Stimulated activated CD8-positive, alpha-beta memory T cell treated with anti-CD3 and anti-CD28 coated beads, Interleukin-7, amount 100 ng/mL, for 48 hours (primary cell): ENCODE measurements at places on chromosomes 12 and 14.
A peak's percentile ranks its signal among the peaks of the same experiment; 100 is the strongest.

DNA sequence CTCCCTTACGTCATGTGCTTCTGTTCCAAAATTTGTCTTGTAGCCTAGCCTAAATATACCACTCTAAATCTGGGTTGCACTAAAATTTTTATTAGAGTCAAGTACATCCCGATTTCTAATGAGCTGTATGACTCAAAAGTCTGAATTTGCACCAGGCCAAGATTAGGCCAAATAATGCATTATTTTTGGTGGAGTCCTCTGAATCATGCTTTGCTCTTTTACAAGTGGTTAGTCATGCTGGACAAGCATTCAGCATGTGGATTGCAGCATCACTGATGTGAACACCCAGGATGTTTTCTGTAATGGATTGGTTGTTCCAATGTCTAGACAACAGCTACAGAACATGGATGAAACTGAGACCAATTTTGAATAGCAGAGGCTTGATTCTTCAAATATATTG lies 23.7 kb downstream of the HEBP1 start:
- no peak for DNase-seq

- no peak for DNase-seq
Measured at GRCh38 chr12:85260896-85261295, 19.1 kb upstream of the ALX1 start.

DNA sequence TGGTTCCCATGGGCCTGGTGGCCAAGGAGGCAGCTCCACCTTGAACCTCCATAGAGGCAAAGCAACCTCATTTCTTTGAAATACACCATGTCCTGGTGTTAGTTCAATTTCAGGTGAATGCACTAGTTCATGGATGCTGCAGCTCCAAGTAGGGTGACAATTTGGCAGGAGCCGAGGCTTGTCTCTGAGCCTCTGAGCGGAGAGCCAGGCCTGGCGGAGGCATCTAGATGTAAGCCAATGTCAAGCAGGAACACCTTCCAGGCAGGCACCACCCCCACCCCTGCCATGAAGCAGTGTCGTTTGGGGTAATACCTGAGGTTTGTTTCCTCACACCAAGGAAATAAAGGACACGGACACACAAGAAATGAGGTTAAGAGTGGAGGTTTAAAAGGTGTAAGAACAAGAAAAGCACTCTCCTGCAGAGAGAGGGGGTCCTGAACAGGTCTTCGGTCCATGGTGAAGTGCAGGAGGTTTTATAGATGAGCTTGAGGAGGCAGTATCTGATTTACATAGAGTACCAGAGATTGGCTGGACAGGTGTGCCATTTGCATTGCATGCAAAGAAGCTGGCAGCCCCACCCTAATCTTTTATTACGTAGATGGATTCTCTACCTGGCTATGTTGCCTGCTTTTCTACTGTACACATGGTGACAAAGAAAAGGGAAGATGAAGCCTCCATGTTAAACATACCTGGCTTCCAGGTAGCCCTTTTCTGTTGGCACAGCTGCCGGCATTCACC lies 60.3 kb downstream of the RIN3 start:
- DNase-seq = no peak

DNA sequence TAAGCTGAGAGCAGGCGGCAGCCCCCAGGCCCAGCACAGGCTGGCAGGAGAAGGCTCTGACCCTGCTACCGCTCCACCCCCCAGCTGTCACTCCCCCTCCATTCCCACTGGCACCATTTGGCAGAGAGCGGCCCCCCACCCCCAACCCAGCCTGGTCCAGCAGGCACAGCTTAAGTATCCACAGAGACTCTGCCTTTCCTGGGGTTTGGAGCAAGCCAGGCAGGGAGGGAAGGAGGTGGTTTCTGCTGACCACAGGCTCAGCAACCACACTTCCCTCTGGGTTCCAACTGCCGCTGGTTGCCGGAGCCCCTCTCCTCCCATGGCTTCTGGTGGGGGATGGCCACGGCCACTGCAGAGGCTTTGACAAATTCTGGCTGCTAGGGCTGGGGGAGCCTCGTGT lies 30.5 kb upstream of the CCND2 start:
- no peak for DNase-seq

DNA sequence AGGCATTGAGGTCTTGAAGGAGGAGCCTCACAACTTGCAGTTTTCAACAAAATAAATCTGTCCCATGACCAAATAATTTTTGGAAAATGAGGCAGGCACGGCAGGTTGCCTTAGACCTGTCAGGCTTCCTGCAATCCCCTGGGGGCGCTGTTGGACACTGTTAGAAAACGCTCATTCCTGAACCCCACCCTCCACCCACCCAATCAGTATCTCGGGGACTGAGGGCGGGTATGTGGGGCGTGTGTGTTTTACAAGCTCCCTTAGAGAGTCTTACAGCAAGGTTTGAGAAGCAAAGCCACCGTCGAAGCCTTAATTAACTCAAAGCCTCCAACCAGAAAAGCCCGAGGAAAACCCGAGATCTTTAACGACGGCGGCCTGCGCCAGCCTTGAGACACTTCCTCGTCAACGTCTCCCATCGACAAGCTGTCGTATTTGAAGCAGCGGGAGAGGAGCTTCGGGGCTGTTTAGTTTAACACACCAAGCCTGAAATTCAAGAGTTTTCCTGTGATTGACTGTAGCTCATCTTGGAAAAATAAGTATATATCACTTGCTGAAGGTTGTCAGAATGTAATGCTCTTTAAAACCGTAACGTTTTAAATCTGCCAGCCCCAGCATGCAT lies 123.0 kb downstream of the GLT1D1 start:
- no peak for DNase-seq

GRCh38 chr14:77004711-77005460 lies 23.6 kb downstream of the IRF2BPL start:
- DNase-seq = no peak

- DNase-seq = no peak
Measured at GRCh38 chr12:8948701-8949341, 624 bp downstream of the M6PR start.

DNA sequence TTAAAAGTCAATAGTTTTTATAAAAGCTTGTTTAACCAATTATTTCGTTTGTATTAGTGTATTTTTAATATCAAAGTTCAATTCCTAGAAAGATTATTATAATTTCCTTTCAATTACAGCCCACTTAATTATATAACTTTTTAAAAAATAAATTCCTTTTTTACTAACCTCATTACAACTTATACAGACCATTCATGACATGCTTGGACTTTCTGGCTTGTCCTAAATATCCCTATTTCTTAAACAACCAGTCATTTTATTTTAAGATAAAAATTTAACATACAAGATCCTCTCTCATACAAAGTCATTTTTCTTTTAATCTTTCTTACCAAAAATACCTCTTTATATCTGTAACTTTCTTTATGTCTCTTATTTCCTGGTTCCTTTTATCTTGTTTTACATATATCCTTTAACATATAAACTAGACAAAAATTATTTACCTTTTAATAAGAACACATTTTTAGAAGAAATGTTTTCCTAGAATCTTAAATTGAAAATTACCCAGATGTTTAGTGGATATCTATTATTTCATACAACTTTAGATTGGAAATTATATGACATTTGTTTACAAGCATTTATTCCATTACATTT lies 10.4 kb upstream of the TMEM263 start:
- DNase-seq = no peak

- DNase-seq = no peak
Measured at GRCh38 chr14:97543221-97543620, 746.0 kb downstream of the VRK1 start.

GRCh38 chr14:105448706-105449111 lies 25.9 kb upstream of the CRIP2 start:
- DNase-seq = peak; percentile 23

- DNase-seq = no peak
Measured at GRCh38 chr12:15782667-15783066, 6.5 kb downstream of the EPS8 start.

DNA sequence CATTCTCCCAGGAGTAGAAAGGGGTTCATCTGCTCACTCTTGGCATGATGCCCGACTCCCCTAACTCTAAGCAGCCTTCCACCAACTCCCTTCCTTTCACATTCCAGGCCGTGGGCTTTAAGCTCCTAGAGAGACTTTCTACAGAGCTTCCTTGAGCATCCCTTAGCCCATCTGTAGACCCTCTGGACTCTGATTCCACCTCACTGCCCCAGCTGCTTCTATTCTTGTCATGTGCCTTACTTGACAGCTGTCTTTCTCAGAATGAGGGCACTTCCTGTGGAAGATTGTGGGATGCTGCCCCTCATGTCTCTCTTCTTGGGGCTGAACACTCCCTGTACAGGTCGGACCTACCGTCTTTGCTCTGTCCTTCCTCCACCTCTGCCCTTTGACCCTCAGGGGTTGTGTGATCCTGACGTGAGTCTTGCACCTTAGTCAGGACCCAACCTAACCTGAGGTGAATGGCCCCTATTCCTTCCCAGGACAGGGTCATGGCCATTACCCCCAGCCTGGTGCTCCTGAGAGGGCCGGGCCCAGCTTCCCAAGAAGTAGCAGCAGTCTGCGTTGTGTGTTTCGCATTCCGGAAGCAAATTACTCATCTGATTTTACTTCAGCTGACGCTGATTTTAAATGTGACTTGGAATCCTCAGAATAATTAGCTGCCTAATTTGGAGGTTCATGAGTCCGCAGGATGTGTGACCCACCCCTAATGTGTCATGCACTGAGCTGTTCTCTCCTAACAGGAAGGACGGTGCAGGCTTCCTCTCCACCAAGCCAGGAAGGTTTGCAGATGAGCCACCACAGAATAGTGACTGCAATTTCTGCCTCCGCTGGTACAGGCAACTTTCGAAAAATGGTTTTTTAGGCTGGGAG lies 2.7 kb upstream of the GALNT6 start:
- peak; percentile 61 for DNase-seq

- DNase-seq = no peak
Measured at GRCh38 chr14:28782301-28782700, 15.7 kb downstream of the FOXG1 start.

GRCh38 chr12:3744229-3744901 lies 8.5 kb downstream of the CRACR2A start:
- DNase-seq = no peak

DNA sequence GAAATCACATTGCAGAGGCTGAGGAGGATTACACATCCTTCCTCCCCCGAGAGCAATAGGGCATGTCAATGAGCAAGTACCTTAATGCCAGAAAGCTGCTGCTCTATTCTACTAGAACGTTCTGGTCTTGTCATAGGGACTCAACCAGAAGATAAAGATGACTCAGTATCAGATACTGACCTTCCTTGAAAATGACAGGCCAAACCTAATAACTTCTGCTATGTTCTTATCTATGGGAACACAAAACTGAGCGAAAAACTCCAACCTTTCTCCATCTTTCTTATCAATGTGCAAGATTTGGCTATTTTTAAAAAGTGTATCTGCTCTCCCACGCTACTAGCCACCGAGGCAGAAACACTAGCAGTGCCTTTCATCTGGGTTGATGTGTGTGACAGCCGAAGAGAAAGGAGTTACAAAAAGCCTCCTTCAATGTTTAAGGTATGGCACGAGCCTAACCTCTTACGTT lies 5.5 kb downstream of the CCDC92 start:
- no peak for DNase-seq

GRCh38 chr12:94650143-94651056 lies at the start of gene TMCC3:
TSS of gene TMCC3 (minus strand) at chr12:94650557. CDS start at chr12:94650430, 127 bp downstream.
- DNase-seq = no peak

DNA sequence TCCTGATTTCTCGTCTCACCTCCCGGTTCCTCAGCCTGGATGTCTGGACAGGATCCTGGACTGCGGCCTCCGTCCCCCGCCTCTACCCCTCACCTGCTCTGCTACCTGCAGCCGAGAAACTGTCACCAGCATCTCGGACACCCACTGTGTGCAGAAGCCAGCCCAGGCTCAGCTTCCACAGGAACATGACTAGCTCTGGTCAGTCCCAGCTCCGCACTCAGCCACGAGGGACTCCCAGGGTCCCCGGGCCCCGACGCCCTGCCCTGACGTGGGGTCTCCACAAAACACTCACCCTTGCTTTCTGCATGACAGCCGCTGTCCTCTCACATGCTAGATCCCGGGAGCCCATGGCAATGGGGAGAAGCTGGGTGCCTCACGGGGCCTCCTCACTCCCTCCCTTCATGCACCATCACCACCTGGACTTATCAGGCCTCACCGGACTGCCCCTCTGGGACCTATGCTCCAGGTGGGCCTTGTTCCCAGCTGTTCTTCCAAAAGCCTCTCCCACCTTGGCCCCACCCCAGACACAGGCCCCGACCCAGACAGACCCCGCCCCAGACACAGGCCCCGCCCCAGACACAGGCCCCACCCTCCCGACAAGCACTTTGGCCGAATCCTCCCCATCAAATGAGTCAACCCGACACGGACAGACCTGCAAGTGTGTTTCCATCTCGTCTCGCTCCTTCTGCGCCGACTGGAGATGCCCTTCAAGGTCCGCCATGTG lies 26.9 kb upstream of the ANKLE2 start:
- DNase-seq = no peak

DNA sequence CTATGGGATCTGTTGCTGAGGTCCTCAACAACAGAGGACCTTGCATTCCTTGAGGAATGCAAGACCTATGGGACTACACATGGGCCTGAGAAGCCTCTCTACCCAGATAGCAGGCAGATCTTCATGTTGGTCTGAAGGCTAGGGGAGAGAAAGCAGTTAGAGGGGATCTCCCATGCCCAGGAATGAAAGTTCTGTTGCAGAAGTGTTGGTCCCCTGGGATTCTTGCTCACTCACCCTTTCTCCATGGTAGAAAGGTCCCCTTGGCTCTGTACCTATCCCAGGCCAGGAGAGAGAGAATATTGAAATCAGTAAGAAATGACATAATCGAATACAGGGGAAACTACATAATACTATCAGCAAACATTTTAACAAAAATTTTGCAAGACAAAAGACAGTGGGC lies 16.5 kb upstream of the KLRC1 start:
- DNase-seq = no peak

- DNase-seq = no peak
Measured at GRCh38 chr12:128524439-128524838, 257.5 kb downstream of the TMEM132C start.
